ENCODE measurements at places on chromosomes 4 and X.

DNA sequence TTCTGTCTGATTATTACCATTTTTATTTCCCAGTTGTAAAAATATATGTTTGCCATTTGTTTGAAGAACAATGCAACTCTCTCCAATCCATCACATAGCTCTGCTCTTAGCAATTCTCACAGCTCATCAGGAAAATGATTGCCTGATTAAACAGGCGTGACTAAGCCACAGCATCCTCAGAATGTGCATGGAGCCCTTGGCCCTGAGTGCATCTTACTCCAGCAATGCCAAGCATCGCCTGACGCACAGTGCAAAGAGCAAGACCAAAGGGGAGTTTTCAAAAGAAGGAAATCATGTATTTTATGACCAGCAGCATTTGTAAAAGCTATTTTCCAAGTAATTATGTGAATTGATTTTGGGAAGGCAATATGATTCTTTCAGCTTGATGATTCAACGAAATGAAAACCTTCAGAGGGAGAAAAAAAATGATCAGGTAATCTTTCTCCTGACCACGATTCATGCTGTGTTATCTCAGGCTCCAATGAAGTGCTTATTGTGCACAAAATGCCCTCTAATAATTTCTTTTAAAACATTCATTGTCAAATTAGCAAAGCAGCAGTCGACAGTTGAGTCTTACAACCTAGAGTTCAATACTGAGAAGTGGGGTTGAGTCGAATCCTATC, 138.0 kb upstream of the FAM9B start:
- no peak for DNase-seq

DNA sequence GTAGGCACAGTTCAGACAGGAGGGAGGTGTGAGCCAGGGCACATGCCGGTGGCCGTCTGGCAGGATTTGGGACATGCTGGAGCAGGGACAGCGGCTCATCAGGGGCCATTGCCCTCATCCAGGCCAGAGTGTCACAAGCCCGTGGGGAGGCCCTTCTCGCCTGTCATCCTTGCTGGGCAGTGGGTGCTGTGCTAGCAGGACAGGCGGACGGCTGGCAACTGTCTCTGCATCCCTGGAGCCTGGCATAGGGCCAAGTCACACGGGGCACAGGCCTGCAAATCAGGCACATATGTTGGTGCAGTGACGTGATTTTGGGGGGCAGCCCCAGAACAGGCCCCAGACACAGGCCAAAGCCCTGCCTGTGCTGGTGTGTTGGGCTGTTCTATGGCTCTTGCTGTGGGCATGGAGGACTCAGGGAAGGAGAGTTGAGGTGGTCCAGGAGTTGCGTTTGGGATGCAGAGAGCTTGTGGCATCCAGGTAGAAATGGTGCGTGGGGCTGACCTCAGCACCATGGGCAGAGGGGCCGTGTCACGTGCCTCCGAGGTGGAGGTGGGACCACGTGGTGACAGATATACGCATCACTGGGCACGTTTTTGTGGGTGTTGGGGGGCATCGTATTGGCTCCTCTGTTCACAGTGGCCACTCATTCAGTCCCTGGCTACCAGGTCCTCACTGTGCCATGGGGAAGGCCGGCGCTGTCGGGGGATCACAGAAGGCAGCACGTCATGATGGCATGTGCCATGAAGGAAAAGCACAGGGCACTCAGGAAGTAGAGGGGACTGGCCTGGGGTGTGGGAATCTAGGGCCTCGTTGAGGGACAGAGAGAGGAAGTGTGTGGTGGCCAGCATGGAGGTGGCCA, 14.6 kb upstream of the MSANTD1 start:
- no peak for DNase-seq

DNA sequence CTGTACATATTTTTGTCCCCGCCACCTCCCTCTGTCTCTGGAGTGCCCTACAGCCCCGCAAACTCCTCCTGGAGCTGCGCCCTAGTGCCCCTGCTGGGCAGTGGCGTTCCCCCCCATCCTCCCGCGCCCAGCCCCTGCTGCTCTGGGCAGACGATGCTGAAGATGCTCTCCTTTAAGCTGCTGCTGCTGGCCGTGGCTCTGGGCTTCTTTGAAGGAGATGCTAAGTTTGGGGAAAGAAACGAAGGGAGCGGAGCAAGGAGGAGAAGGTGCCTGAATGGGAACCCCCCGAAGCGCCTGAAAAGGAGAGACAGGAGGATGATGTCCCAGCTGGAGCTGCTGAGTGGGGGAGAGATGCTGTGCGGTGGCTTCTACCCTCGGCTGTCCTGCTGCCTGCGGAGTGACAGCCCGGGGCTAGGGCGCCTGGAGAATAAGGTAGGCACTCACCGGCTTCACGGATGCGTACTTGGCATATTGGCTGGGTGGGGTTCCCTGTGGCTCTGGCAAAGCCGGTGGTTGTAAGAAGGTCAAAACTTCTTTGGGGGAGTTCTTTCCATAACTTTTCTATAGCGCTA, 653 bp downstream of the HHIP start:
- peak; percentile 20 for DNase-seq

DNA sequence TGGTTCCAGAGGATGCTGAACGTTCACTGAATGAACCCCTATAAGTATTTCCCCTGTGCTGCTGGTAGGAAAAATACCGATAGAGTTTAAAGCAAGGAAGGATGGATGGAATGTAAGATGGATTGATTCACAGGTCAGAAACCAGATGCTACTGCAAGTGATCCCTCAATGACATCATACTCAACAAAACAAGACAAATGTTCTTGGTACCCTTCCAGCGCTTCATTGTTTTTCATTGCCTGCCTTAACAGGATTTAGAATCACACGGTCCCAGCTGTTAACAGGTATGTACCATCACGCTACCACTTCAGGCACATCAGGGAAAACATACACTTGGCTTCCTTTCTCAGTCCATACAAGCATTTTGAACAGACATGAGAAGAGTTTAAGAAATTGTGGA, 118.1 kb upstream of the TLR3 start:
- DNase-seq: peak; percentile 30

DNA sequence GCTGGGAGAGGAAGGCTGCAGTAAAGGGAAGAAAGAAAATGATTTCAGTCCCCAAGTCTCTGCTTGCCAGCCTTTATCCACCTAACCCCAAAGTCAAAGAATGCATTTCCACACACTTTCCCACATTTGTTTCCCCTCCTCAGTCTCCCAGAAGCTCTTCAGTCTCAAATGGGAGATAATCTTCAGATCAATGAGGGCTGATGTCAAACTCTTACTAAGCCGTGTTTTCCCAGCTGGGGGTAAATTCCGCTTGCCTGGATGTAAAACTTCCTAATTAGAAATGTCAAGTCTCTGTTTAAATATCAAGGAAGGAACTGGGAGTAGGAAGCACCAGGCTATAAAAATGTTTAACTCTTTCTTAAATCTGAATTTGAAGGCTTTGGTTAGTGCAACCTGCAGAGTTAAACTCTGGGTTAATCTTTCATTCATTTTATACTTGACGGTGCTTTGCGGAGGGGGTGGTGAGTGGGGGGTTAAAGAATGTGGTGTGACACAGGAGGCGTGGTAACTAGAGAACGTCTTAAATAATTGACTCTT, 601.4 kb upstream of the ACTRT1 start:
- DNase-seq: no peak

- DNase-seq: no peak
These were observed 5.2 kb downstream of the TLR3 start for GRCh38 chr4:186074189-186074588.

DNA sequence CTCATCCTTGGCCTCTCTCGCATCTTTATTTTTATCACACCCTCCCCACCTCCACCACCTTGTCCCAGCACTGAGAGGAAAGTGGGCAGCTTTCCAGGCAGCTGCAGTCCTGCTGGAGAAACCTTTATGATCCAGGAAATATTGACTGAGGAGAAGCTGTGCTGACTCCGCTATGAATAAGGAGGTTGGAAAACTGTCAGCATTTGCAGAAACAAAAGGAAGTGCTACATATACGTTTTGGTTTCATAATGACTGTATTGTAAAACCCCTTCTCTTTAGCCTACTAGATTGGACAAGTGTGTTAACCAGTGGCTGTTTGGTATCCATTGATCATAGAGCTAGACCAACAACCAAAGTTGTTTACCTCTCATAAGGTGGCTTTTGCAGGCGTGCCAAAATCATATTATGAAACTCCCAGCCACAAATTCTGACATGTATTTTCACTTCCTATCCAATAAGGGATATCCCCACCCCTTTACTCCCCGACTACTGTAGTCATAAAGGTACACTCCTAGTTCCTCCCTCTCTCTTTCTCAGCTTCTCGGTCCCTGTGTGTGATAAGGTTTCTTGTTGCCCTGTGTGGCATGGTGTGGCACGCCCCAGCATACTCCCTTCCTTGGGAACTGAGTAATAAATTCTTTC, 88.4 kb downstream of the GPR143 start:
- no peak for DNase-seq

DNA sequence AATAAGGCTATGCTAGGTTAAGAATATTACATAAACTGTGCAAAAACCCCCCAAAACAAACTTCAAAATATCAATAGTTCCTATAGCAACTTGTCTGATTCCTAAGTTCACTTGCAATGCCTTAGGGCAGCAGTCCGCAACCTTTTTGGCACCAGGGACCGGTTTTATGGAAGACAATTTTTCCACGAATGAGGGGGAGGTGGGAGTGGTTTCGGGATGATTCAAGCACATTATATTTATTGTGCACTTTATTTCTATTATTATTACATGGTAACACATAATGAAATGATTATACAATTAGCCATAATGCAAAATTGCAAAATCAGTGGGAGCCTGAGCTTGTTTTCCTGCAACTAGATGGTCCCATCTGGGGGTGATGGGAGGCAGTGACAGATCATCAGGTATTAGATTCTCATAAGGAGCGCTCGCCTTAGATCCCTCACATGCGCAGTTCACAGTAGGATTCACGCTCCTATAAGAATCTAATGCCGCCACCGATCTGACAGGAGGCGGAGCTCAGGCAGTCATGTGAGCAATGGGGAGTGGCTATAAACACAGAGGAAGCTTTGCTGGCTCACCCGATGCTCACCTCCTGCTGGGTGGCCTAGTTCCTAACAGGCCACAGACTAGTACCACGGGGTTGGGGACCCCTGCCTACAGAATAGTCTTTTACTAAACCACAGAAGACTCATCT, 39.7 kb downstream of the ACOX3 start:
- no peak for DNase-seq

DNA sequence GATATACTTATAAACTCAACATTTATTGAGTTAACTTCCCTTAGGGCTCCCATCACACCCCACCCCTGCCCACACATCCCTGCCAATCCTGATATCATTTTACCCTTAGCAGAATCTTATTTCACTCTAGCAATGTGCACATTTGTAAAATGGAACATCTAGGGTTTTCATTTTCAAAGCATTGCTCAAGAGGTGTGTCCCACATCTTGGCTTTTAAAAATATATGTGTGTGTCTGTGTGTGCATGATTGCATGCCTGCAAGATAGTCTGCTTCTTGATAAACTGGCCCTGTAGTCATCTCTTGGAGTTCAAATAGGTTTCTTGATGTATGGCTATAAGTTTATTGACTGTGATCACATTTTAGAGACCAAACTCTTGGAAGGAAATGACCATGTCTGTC, 26.4 kb upstream of the EGF start:
- DNase-seq: no peak

DNA sequence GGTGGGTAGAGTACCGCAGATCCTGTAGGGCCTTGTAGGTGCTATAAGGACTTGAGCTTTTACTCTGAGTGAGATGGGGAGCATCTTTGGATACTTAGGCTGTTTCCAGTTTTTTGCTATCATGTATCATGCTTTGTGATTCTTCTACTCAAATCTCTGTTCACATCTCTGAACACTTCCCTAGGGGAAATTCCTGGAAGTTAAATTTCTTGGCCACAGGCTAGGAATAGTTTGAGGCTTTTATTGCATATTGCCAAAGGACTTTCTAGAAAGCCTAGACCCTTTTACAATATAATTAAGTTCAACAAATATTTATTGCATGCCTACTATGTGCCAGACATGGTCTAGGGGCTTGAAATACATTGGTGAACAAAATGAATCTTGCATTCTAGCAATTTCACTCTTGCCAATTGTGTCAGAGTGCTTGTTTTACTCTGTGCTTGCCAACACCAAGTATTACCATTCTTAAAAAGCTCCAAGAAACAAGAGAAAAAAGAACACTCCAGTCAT, 4.1 kb upstream of the PGRMC1 start:
- no peak for DNase-seq

GRCh38 chr4:108878806-108879205, 116.0 kb upstream of the ETNPPL start:
- DNase-seq: no peak

DNA sequence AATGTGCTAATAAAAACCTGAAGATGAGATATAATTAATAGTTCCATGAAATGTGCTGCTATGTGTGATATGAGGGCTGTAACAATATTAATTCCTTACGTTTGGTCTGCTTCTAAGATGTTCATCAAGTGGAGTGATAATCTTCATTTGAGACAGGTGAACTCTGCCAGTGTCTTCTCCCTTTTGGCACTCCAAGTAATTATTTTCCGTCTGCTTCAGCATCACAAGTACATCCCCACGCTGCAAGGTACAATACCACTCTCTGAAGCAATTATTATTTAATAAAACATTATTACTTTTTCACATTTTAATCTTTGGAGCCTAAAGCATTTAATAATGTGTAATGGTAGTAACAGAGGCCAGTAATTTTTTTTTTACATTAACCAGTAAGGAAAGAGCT, 44.4 kb downstream of the RPS3A start:
- DNase-seq: no peak

DNA sequence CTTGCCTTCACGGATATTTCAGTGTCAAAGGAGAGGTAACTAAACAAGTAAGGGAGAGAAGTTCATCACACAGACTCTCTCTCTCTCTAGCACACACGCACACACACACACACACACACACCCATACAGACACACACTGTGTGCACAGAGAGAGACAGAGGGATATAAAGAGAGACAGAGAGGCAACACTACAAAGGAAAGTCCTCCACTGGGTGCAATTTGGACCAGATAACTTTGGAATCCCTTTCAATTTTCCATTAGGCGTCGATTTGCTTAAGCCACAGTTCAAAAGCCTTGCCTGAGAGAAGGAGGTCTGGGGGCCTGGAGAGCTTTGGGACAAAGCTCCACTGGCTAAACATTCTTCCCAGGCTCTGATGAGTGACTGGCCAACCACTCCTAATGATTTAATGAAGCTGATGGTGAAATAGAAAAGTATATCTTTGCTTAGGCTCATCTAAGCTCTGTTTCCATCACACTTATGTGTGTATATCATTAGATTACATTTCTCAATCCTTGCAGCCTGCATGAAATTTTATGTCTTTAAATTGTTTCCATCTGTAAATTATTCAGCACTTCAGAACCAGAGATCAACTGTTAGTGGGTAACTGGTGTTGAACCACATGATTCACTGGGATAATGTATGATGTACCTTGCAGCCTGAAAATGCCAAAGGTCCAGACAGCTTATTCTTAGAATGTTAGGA, 180.8 kb downstream of the MAGEB17 start:
- no peak for DNase-seq

DNA sequence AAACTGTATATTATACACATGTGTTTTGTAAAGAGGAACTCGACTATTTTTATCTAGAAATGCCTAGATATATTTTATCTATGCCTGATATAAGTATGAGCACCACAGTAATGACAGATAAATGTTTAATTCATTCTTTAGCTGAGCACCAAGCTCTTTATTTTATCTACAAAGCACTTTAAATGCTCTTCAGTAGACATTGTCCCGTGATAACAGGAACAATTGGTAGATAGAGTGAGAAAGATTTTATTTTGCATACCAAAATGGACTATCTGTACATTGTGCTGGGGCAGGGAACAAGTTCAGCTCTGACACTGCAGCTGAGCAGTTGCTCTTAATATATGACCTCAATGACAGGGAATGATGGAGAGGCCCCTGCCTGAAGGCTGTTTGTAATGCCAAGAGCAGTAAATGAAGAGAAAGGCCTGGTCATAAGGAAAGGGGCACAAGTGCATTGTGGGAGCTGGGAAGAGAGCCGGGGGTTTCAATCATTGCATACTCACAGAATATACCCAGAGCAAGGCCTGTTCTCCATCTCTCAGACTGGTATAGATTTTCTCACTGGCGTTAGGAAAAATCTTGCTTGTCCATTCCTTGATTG, 57.3 kb downstream of the SEPTIN11 start:
- DNase-seq: no peak
